CD8-positive, alpha-beta T cell (primary cell): ENCODE measurements at places on chromosomes 6 and 20.

DNA sequence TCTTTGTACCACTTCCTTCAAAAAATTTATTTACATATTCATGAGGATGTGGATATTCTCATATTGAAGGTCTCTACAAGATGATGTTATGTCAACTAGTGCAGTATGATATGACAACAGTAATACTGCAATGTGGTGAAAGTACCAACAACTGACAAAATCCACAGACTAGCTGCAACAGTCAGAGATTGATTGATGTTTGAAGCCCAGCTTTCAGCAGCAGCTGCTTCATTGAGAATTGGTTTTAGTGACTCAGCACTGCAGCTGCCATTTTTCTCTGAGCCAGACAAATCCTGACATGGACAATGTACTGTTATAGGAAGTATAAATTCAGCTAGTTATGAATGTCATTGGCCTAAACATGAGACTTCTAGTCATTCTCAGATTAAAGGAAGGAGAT, 53.8 kb downstream of the PKIB start:
- DNase-seq: no peak

DNA sequence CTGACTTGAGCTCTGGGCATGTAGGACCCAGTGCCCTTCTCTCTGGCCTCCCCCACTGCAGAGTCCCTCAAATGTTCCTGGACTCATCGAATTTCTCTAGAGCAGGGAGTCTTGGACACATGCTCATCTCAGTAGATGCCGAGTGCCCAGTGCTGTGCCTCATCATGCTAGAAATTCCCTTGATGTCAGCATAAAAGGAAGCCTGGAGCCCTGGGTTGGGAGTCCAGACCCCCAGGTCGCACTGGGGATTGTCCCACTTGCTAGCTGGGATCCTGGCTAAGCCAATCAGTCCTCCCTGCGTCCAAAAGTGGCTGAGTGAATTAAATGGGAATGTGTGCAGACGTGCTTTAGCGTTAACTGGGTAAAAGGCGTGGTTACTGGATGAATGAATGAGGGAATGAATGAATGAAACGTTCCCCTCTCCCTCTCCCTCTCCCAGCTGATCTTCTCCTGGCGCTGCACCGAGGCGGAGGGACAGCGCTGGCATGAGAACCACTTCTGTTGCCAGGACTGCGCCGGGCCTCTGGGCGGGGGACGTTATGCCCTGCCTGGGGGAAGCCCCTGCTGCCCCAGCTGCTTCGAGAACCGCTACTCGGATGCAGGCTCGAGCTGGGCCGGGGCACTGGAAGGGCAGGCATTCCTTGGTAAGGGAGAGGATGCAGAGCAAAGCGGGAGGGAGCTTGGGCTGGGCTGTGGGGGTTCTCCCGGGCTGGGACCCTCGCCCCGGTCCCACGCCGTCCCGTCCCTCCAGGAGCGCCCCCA, 1.6 kb upstream of the TOMM6 start:
- no peak for DNase-seq

GRCh38 chr20:62309198-62309944, 6.6 kb downstream of the ADRM1 start:
- no peak for DNase-seq

- peak; percentile 69 for DNase-seq
Observed at GRCh38 chr6:127516662-127517273, 2.4 kb downstream of the MTCL3 start.

- no peak for DNase-seq
Observed at GRCh38 chr6:127303917-127304316, 37.3 kb downstream of the RNF146 start.

GRCh38 chr20:16488616-16489015, 84.6 kb downstream of the KIF16B start:
- no peak for DNase-seq

DNA sequence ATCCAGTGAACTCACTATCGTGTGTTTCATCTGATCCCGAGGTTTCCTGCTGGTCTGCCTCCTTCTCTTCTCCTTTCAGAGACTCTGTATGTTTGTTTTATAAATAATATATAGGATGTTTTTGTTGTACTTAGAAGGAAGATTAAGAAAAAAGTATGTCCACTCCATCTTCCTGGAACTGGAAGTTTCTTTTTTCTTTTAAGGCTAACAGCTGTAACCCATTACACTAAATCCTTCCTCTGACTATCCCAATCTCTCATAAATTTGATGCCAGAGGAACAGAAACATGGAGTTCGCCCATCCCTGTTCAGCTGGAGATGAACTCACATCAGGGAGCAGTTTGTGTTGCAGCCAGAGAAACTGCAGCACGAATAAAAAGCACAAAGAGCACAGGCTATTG, 20.7 kb downstream of the RIPK1 start:
- DNase-seq: no peak

GRCh38 chr6:53168516-53169267, 20.1 kb upstream of the GCM1 start:
- DNase-seq: no peak

DNA sequence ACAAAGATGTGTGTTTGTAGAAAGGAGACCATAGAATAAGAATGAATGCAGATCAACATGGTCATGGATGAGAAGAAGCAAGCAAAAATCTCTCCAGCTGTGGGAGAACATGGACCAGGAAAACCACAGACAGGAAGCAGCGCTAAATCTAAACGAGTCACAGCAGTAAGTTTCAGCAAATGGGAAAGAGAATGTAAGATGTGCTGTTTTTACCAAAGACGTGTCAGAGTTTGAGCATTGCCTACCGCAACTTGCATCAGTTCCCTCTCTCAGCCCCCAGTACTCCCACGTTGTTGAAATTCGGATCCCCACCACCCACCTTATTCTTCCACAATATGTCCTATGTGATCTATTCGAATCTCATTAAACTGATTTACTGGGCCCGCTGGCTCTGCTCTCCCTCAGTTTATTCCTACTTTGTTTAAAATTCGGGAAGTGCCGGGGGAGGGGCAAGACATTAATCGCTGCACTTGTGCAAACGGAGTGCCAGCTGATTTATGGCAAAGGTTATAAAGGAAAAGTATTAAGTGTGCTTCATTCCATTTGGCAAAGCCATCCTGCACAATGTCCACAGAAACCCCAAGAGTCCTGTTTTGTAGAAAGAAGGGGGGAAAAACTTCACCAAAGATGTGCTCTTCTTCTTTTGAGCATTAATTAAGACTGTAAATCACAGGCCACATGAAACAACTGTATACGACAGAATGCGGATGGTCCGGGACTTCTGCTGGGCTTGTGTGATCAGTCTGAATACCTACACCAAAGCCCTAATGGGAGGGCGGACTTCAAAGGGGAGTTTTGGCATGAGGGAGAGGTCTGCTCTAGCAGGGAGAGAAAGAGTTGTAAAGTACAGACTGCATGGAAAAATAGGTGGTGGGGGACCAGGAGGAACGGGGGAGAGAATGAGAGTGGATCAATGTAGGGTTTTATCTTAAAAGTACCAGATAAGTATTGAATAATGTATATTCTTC, 59.1 kb upstream of the PRDM1 start:
- DNase-seq: no peak

DNA sequence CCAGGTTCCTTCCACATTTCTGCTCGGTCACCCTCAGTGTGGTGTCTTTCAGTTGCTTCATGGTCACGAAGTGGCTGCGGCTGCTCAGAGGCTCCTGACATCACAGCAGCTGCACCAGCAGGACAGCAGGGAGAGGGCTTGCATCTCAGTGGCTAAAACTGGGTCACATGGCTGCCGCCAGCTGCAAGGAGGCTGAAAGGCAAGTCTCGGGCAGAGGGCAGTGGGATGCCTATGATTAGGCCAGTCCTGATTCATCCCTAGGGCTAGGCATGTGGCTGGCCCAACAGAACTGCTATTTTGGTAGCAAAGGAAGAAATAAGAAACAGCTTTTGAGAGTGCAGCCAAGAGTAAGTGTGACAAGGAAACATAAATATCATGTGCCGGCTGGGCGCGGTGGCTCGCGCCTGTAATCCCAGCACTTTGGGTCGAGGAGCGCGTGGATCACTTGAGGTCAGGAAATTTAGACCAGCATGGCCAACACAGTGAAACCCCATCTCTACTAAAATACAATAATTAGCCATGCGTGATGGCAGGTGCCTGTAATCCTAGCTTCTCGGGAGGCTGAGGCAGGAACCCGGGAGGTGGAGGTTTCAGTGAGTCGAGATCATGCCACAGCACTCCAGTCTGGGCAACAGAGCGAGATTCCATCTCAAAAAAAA, 46.6 kb downstream of the RBM38 start:
- no peak for DNase-seq

- no peak for DNase-seq
Observed at GRCh38 chr20:22471156-22471836, 113.1 kb downstream of the FOXA2 start.

- no peak for DNase-seq
Observed at GRCh38 chr6:37480118-37480736, 19.5 kb downstream of the CCDC167 start.

DNA sequence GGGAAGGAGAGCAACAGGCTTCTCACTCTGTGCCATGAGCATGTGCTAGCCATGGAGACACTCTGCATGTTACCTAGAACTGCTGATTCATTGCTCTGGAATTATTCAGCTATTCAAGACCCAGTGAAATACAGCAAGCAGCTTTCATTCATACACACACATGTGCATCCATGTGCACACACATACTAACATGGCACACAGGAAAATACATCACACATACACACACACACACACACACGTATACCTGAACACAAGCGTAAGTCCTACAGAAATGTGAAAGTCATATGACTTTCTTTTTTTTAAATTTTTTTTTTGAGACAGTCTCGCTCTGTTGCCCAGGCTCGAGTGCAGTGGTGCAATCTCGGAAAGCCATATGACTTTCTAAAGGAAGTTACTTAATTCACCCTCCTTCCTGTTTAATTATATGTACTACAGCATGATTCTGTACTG, 108.2 kb upstream of the NFATC2 start:
- DNase-seq: no peak

GRCh38 chr6:137893181-137893580, 26.1 kb downstream of the TNFAIP3 start:
- no peak for DNase-seq
